Right ventricle myocardium inferior (tissue), 1 donor: ENCODE measurements at places on chromosomes 1 and 21. TPM values are rescaled to one million over a fixed set of nuclear protein-coding genes. Genes with fewer than 3 reads are reported as not detected.

Gene PPIAL4G
- total RNA-seq = not detected

Gene OVAAL
- 2.0 TPM for total RNA-seq

Gene DMBX1
- not detected for total RNA-seq

DNA sequence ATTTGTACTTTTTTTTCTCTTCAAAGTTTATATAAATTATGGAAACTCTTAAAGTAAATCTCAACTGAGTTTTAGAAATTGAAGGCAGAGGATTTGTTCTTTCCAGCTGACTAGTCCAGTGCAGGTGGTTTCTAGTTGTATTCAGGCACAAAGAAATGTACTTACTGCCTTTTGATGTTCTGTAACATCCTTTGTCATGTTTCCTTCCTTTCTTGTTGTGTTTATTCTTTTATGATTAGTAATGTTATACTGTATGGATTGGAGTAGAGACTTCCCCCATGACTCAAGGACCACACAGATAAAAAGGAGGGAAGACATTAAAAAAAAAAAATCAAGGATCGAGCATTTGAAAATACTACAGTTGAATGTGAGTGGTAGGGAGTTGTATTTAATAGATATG is 8.0 kb downstream of the HIPK1 start:
- DNase-seq = no peak

DNA sequence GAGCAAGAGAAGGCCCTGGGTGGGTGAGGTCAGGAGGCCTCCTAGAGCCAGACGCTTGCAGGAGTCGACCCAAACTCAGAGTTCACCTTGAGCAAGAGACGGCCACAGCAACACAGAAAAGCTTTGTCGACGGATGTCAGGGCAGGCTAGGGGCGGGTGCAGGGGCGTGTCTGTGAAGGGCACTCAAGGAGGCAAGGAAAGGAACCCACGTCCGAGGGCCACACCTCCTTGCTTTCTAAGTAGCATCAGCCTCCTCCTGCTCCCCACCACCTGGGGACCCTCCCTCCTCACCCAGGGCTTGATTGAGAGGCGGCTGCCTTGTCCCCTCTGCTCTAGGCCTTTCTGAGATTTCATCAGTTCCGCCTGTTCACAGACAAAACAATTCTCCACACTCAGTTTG is 92.1 kb downstream of the OMA1 start:
- no peak for DNase-seq

GRCh38 chr1:37949524-37950152 is 2.8 kb upstream of the INPP5B start:
- DNase-seq = no peak

GRCh38 chr1:220652995-220653394 is 37.2 kb upstream of the C1orf115 start:
- no peak for DNase-seq

GRCh38 chr1:230577537-230577936 is 64.7 kb upstream of the COG2 start:
- no peak for DNase-seq

GRCh38 chr1:204002614-204003013 is 70.3 kb upstream of the SOX13 start:
- no peak for DNase-seq

DNA sequence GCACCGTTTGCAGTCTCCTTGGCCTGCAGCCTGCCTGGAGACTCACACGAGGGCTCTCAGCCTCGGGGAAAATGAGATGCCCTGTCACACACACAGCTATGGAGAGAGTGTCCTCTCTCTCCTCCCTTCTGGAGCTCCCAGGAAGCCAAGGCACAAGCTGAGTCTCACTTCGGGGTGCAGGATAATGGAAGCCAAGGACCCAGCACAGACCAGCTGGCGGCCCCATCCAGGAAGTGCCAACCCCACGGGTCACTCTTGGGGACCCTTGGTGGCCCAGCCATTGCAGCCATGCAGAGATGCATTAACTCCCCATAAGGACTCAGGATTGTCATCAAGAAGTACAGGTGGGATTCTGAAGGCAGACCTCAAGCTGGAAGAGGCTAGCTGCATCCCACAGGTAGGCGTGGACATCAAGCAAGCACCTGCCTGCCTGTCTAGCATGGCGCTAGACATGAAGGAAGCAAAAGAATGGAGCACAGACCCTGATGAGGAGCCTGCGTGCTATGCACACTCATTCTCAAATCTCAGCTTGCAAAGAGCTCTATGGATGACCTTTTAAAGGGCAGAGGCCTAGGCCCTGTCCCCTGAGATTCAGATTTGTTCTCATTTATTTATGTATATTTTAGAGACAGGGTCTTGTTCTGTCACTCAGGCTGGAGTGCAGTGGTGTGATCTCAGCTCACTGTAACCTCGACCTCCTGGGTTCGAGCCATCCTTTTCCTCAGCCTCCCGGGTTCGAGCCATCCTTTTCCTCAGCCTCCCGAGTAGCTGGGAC is 49.9 kb downstream of the IRF2BP2 start:
- DNase-seq = no peak

DNA sequence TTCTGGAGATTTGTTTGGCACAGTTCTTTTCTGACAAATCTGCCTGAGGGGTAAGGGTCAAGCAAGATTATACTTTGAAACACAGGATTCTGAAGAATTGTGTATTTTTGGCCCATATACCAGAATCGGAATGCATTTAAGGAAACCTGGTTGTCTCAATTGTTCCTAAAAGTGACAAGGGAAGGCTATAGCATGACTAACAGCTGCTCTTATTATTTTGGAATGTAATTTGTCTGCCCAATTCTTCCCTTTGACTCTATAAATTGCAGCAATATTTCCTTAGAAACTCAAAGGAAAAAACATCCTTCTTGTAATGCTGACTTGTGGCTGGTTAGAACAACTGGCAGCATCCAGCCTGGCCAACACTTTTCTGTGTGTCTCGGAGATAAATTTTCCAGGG is 15.8 kb upstream of the VCAM1 start:
- no peak for DNase-seq

- no peak for DNase-seq
Observed at GRCh38 chr1:31289021-31289420, 7.6 kb downstream of the SNRNP40 start.

GRCh38 chr1:233459470-233459945 is 132.0 kb downstream of the MAP3K21 start:
- DNase-seq = no peak

DNA sequence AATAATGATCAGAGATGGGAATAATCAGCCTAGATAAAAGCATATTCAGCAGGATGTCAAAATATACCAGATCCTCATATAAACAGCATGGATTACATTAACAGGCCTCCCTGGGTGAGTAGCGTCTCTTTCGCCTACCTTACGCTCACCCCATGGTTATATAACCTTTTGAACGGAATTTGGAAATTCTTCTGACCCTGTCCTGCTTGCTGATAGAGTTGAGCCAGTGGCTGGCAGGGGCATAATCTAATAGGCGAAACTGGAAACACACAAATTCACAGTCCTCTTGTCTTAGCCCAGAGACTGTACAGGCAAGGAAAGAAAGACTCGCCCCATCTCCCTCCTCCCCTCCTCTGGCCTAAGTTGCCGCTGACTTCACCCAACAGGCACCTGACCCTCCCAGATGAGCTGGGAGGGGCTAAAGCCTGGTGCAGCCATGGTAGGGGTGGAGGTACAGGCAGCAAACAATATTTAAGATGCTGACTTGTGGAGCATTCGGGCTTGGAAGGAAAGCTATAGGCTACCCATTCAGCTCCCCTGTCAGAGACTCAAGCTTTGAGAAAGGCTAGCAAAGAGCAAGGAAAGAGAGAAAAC is at the start of gene ANGPTL7:
ANGPTL7 (plus strand) TSS at position 498 of the 594 bp plus-strand sequence. CDS start 225 bp downstream, outside the sequence.
- no peak for DNase-seq

GRCh38 chr1:100959502-100960060 is 63.7 kb downstream of the SLC30A7 start:
- no peak for DNase-seq

DNA sequence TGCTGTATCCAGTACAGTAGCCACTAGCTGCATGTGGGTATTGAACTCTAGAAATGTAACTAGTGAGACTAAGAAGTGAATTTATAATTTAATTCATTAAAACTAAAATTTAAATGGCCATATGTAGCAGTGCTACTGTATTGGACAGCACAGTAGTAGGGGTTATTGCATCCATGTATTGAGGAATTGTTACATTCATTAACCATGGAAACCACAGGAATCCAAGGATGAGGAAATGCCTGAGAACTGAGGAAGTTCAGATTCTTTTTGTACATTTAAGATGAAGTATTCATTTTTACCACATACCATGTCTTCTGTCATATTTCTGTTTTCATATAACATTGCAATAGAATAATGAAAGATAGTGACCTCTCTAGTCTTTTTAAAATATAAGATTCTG is 2.6 kb downstream of the MTF2 start:
- DNase-seq = no peak

- no peak for DNase-seq
Observed at GRCh38 chr1:24202556-24202955, 15.5 kb upstream of the IFNLR1 start.

DNA sequence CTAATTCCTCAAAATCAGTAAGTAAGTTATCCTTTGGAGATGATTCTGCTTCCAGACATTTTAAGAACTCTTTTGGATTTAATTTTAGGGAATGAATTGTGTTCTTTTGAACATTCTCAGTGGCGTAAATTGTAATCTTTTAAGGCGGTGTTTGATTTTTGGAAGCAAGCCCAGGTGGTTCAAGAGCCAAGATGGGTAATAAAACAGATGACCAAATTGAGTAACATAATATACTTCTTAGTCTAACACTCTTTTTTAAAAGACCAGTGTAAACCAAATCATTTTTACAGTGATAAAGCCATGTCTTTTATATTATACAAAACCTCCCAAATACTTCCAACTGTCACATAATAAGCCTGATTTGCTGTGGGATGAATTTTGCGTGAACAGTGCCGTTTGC is 133.8 kb downstream of the LRRC40 start:
- no peak for DNase-seq
